Suppressor macrophage (primary cell): ENCODE measurements at places on chromosomes 13 and 19.
A peak's percentile ranks its signal among the peaks of the same experiment; 100 is the strongest.

DNA sequence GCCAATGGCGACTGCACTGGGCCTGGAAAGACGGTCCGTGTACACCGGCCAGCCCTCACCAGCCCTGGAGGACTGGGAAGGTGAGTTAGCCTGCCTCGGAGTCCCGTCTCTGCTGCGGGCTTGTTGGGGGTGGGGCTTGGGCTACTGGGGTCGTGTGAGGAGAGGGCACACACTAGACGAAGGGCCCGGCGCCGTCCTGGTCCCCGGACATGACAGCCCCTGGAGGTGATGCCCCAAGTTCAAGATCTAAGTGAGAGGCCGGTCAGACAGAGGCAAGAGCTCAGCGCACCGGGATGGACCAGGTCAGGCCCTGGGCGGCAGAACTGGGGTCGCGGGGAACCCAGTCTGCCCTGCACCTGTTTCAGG, 1.6 kb downstream of the CILP2 start:
- DNase-seq, result no peak

GRCh38 chr19:29918891-29919290, 23.1 kb upstream of the URI1 start:
- no peak for DNase-seq

DNA sequence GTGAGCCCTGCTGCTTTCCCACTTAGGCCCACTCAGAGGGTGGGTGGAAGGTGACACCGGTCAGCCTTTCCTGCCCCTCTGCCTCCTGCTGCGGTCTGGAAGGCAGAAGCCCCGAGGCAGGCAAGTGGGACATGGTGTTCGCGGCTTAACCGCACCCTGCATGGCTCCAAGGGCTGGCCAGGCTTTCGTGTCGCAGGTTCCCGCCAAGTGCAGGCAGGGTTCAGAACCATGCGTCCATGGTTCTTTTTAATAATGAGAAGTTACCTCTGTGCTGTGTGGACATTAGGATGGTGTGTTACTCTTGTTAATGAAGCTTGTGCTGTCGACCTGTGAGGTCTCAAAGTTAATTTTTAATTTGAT, 986 bp downstream of the DGKH start:
- DNase-seq, result no peak

DNA sequence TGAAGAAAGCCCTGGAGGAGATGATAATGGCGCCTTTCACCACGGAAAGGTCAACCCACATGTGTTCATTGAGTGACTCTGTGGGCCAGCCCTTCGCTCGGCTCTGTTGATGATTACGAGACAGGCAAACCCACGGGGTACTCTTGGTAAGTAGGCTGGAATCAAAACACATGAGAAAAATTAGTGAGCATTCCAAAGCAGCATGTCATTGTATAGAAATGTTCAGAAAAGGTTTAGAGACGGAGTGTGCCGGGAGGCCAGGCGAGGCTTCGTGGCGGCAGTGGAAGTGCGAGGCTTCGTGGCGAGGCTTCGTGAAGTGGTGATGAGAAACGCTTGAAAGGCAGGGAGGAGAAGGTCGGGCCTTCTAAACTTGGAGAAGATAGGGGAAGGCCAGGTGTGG, 144.3 kb downstream of the ZNF536 start:
- no peak for DNase-seq

DNA sequence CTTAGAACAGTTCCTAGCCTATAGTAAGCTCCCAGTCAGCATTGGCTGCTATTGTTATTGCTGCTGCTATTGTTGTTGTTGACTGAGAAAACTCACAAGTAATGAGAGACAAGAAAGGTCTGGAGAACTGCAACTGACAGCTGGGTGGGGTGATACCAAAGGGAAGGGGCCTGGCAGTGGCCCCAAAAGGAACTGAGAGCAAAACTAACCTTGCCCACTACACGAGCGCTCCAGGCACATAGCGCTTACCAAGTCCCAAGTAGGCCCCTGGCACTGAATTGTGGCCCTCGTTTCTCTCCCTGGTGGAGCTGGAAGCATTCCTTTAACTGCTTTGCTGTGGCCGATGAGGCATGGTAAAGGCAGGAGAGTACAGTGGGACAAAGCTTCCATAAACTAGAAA, 59.7 kb downstream of the KCTD12 start:
- no peak for DNase-seq

- DNase-seq, result no peak
Measured at GRCh38 chr19:35731353-35731752, 10.9 kb downstream of the IGFLR1 start.

DNA sequence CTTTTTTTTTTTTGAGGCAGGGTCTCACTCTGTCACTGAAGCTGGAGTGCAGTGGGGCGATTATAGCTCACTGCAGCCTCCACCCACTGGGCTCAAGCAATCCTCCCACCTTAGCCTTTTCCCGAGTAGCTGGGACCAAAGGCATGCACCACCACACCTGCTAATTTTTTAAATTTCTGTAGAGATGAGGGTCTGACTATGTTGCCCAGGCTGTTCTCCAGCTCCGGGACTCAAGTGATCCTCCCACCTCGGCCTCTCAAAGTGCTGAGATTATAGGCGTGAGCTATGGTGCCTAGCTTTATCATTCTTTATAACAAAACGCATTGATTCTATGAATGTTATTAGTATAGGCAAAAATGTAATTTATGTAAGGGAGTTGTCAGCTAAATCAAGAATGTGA, 17.9 kb upstream of the LYPD3 start:
- DNase-seq, result no peak

DNA sequence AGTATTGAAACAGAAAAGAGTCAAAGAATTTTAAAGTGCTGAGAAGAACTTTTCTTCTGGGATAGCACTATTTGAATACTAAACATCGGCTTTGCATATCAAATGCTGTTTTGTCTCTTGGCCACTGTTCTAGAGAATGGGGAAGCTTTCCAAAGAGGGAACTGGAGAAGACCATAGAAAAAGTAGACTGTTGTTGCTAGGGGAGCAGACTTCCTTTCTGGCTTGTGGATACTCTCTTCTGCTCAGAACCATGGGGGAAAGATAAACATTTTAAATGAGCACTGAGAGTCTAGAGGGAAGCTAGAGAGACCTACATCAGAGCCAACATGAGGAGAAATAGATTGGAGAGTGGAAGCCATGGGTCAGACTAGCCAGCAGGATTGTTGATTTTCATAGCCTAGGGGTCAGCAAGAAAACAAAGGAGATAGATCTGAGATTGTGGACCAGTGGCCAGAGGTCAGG, 315.7 kb downstream of the KCTD12 start:
- DNase-seq, result peak; percentile 33

DNA sequence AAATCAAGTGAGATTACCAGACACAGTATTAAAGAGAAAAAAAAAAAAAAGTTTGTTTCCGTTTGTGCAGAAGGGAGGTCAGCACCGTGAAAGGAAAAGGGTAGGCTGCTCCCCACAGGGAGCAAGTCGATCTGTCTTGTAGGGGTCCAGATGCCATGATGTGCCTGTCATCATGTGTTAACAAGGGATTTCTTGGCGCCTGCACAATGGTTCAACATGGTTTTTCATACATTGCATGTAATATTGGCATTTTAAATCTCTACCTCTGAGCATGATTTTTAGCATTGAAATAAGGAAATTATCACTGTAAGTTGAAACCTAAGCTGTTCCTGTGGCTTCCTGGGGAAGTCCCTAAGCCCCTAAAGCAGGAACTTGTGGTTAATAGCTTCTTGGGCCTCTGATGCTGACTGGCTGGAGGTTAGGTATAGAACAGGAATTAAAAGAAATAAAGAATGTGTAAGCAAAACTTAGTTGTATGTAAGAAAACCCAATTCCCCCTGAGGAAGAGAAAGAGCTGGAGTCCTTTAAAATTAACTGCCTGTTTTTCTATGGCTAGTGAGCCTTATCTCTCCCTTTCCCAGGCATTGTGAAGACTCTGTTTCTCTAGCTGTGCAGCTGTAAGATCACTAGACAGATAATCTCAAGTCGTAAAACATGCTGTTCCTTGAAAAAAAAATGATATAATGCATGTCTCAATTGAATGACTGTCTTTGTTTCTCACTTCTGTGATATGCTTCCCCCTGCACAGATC, 7.4 kb upstream of the FCGBP start:
- DNase-seq, result peak; percentile 94

DNA sequence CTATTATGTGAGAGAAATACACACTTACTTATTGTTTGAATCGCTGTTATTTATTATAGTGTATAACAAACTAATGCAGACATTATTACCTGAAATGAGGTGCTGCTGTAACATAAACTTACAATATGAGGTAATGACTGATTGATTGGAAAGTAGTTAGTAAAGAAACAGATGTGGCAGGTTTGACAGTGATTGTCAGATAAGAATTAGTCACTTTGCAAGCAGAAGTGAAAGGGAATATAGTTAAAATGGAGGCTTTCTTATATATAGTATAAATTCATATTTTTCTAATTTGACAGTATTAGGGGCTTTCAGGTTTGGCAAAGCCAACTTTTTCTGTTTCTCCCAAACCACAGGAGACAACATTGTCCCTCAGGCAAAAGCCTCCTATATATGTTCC, 20.6 kb downstream of the MIR17HG start:
- no peak for DNase-seq

DNA sequence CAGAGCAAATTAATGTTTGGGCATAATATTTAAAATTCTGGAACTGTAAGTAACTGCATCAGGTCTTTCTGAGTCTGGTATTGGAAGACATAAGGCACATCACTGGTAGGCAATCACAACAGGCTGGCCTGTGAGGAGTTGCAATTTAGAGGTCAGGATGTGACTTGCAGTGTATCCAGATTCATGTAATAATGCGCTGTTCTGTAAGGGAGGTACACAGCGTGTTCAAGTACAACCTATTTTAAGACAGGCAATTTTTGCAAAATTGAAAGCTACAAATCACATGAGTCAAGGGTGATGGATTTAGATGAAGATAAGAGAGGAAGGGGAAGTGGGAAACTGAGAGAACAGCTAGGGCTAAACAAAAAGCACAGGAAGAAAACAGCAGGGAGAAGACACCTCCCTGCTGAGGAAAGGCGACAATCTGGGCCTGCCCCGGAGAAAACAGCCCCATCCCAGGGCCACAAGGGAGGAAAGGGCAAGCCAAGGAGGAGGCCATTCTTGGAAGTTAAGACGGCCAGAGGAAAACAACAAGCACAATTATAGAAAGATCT, 138.1 kb downstream of the LACC1 start:
- DNase-seq, result peak; percentile 6

GRCh38 chr13:42258747-42259146, 13.2 kb upstream of the AKAP11 start:
- DNase-seq, result no peak

GRCh38 chr13:59673286-59673685, 490.4 kb downstream of the DIAPH3 start:
- DNase-seq, result no peak

- no peak for DNase-seq
Measured at GRCh38 chr19:29308977-29309590, 96.1 kb upstream of the UQCRFS1 start.

DNA sequence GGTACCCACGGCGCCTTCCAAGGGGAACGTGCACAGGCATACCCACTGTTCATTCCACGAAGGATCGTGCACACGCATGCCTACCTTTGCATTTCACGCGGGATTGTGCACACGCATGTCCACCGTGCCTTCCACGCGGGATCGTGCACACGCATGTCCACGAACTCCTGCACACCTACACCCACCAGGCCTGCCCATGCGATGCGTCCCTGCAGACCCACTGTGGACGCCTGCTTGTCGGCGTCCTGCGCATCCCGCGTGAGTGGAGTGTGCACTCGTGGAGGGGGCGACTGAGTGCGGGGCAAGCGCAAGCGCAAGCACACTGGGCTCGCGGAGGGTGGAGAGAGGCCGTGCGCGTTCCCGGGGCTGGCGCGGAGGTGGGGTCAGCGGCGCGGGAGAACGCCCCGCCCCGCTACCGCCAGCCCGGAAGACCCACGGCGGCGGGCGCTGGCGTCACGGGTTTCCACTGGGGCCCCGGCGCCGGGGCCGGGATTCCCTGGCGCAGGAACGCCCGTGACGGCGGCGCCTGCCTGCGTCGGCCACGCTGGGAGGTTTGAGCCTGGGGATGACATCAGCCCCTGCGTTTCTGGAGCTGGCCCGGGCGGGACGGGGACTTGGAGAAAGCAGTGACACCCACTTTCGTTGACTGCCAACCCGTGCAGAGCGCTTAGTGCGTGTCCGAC, 18.7 kb downstream of the GADD45B start:
- peak; percentile 90 for DNase-seq

DNA sequence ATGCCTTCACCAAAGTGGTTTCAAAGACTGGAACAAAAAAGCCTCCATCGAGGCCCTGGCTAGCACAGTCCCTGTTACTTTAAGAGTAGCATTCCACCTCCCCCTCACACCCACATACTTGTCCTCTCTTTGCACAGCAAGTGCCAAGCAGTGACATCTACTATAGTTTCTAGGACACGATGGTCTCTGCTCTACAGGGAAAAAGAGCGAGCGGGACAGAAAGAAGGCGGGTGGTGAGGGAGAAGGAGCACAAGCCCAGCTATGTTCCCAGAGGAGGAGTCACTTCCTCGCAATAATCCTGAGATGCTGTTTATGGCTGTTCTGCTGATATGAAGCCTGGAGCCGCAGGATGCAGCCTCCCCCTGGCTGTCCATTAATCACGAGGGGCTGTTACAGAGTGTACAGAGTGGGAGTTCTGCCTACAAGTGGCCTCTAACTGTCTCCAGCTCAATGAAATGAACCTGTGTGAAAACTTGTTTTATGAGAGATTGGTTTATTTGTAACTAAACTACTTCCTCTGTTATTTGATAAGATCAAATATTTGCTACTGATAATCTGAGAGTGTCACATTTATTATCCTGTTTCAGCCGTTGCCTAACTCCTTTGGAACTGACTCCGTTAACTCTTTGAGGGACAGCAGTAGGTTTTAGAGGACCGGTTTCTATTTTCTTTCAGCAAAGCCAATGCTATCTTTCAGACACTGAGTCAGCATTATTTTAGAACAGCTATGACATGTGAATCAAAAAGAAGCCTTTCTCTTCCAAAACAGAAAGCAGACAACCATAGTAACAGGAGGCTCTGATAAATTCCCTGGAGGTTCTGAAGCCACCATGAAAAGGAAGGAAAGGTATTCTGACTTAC, 208.0 kb downstream of the SPRY2 start:
- peak; percentile 85 for DNase-seq

GRCh38 chr13:71249011-71249410, 618.0 kb downstream of the DACH1 start:
- DNase-seq, result no peak

- DNase-seq, result no peak
Measured at GRCh38 chr13:30819136-30819888, 84.0 kb downstream of the ALOX5AP start.

- no peak for DNase-seq
Measured at GRCh38 chr19:5037936-5038335, 69.0 kb downstream of the KDM4B start.

GRCh38 chr19:28519952-28520861, 692.7 kb downstream of the UQCRFS1 start:
- DNase-seq, result no peak

DNA sequence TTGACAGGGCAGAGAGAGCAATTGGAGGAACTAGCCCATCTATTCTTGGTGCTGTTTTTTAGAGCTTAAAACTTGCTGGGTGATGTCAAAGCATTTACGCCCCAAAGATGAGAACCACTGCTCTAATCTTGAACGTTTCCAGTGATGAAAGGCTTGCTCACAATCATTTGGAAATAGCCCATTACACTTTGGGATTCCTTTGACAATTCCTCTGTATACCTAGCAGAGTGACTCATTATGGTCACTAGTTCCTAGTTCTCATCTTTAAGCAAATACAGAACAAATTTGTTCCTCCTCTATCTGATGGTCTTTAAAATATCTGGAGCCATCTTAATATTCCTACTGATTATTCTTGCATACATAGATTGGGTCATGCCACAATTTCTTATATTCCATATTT, 112.3 kb downstream of the GPC6 start:
- no peak for DNase-seq
